ENCODE measurements at places on chromosomes 13 and 19. TPM values are rescaled to one million over a fixed set of nuclear protein-coding genes. Genes with fewer than 3 reads are reported as not detected.

Gene ZNF490
- 4.9 TPM for total RNA-seq

Gene PSPN
- 1.4 TPM for total RNA-seq

Gene TMEM59L
- 0.70 TPM for total RNA-seq

Gene ZNF665
- total RNA-seq: 6.0 TPM

Gene PHF11
- total RNA-seq: 26.1 TPM

Gene C19orf81
- total RNA-seq: not detected

Gene ZNF443
- 10.7 TPM for total RNA-seq

Gene ZNF773
- 10.7 TPM for total RNA-seq

Gene APOE
- 37.5 TPM for total RNA-seq
